ENCODE measurements at places on chromosomes 11 and 22.

GRCh38 chr11:31646216-31646615 lies 136.6 kb downstream of the ELP4 start:
- no peak for DNase-seq

DNA sequence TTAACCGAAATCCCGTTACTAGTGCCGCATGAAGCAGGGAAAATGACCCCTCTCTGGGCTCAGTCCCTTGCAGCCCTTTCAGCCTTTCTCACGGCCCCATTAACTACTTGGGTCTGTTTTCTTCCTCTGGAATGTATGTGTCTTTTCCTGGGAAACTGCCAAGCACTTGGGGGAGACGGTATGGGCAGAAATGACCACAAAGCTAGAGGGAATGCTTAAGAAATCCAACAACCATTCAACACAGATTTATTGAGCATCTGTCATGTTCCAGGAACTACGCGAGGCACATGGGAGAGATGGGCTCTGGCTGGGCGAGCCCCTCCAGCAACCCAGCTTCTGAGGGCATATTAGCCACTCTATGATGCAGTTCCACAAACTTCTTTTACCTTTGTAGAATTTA lies 462.6 kb downstream of the BUD13 start:
- no peak for DNase-seq

GRCh38 chr11:36105743-36106581 lies 162.1 kb downstream of the LDLRAD3 start:
- no peak for DNase-seq

DNA sequence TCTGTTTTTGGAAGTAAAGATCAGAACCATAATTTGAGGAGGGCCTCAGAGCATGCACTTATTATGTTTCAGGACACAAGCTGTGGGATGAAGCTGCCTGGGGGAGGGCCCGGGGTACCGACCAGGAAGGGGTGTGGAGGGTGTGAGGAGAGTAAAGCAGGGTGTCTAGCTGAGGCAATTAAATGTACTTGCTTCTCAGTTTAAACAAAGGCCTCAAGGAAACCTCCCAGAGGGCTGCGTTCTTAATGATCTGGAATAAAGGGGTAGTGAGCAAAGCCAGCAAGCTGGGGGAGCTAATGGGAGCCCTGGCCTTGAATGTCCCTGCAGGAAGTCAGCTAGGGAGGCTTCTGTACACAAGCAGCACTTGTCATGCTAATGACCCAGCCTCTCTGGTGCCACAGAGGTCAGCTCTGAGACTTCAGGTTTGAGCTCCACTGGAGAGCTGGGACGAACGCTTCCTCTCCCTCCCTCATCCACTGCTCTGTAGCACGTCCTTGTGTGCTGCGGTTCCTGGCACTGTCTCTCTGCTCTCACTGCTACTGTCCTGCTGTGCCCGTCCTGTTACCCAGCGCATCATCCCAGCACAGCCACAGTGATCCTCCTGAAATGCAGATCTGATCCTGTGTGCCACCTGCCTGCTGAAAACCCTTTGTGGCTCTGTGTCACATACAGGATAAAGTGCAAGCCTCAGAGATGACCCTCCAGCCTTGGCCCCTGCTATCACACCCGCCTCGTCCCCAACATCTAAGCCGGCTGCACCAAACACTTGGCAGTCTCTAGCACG lies 159.7 kb downstream of the DBX1 start:
- DNase-seq: peak; percentile 95

DNA sequence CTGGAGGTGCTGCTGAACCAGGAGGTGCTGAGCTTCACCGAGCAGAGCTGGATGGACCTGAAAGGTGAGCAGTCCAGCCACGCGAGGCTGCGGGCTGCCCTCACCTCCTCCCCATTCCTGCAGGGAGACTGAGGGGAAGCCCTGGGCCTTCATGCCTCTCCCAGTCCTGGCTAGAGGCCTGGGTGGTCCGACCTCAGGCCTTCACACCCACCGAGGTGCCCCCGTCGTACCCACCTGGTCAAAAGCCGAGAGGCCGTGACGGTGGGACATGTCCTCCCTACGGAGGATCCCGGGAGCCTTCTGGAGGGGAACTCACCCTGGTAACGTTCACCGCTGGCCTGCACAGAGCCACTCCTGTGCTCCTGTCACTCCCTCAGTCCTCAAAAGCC lies 5.1 kb downstream of the SUSD2 start:
- no peak for DNase-seq

GRCh38 chr11:91804042-91804441 lies 420.6 kb upstream of the FAT3 start:
- peak; percentile 31 for DNase-seq

DNA sequence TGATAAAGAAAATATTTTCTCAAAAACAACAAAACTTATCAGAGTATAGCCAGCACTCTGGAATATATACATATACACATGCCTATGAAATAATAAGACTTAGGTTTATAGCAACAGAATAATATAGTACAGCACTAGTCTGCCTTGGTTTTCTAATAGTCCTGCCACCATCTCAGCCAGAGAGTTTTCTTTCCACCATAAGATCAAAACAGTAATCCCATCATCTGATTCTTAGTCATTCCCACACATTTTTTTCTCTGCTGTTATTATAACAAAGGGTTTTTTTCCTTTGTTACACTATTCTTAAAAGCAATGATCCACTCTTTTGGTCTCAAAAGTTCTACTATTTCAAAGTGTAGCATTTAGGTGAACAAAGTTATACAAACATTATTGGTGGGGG lies 15.1 kb downstream of the MTMR2 start:
- DNase-seq: no peak

GRCh38 chr11:14584595-14584994 lies 59.0 kb upstream of the PDE3B start:
- no peak for DNase-seq

GRCh38 chr22:37435970-37436603 lies 8.8 kb upstream of the ELFN2 start:
- no peak for DNase-seq

DNA sequence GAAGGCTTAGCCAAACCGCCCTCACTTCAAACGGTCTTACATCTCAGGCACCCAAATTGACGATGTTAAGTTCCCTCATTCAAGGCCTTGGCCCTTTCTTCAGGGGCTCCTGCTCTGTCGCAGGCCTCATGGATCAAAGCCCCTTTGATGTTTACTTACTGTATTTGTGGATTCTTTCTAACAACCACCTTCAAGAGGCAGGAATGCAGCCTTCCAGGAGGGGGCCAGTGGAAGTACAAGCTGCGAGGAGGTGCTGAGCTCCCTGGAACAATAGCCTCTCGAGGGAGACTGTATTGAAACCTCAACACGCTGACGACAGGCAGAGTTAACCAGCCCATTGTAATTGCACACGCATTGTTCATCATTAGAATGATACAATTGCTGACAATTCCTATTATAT lies 209.1 kb downstream of the ST3GAL4 start:
- DNase-seq: no peak

DNA sequence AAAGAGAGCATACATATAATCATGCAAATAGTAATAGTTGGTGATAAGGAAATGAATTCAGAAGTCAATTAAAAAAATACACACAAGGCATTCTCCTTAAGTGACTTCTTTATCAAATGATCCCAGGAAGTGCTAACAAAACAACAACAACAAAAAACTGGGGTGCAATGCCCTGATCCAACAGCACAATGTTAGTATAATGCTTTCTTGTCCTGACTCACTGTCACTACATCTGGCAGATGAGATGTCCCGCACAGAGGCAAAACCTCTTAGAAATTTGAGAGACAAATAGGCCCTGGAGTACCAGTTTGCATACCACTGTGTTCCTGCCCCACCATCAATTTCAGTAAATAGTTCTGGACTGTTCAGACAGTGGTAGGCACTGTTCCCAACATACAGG lies 11.0 kb upstream of the AMBRA1 start:
- DNase-seq: no peak

- DNase-seq: no peak
These were observed 24.8 kb downstream of the SCGB1A1 start for GRCh38 chr11:62443390-62444235.

DNA sequence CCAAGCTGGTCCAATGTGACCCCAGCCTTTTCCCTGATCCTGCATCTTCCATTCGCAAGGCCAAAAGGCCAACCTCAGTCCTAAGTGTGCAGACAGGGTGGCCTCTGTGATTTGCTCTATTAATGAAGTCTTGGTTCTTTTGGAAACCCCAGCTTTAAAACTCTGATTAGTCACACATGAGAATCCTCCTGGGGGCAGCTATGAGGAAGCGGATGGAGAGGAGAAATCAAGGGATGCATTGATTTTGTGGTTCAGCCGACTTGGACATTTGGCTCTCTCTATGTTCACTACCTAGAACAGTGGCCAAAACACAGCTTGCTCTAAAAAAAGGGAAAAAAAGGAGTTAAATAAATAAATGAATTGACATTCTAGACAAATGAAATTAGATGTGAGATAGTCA lies 98.6 kb upstream of the USP47 start:
- DNase-seq: no peak

GRCh38 chr22:47191671-47192650 lies 429.5 kb downstream of the TBC1D22A start:
- no peak for DNase-seq

- DNase-seq: no peak
These were observed 24.0 kb upstream of the GNB1L start for GRCh38 chr22:19878461-19879245.

- no peak for DNase-seq
These were observed 12.7 kb downstream of the RPL3 start for GRCh38 chr22:39306456-39307361.

GRCh38 chr11:133402551-133402950 lies 129.8 kb downstream of the OPCML start:
- no peak for DNase-seq

DNA sequence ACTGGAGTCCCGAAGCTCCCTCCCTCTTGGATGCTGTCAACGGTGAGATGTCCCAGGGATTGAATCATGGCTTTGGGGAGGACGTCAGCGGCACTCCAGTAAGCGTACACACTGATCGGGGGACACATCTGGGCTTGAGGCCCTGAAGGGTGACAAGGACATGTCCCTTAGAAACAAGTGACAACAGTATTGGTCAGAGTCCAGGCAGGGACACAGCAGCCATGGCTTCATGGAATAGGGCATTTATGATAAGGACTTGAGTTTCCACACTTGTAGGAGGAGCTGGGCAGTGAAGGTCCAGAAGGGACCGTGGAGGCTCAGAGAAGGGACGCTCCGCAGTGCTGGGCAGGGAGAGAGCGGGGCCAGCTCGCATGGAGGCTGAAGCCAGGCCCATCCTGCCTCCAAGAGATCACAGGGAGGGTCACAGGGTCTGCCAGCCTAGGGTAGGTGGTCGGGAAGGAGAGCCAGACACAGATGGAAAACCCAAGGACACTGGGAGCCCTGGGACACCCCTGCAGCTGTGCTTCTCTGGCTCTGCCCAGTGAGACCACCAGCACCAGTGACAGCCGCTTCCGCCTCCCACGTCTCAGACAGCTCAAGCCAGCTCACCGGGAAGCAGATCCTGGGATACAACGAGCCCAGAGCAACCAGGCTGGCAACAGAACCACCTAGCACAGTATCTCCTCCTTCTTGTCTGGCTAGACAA lies 22.9 kb upstream of the RFPL3 start:
- no peak for DNase-seq

- DNase-seq: no peak
These were observed 1561.5 kb upstream of the TENM4 start for GRCh38 chr11:81002374-81002773.

GRCh38 chr11:132587716-132588115 lies 944.6 kb downstream of the OPCML start:
- no peak for DNase-seq

All from iPS DF 6.9 (cell line).